ENCODE measurements at places on chromosomes 7 and 10.

GRCh38 chr7:82468435-82468834 lies 24.9 kb upstream of the CACNA2D1 start:
- ATAC-seq: no peak

- no peak for ATAC-seq
Measured at GRCh38 chr7:14023838-14024237, 34.4 kb upstream of the ETV1 start.

- ATAC-seq: no peak
Measured at GRCh38 chr7:1329966-1330800, 97.5 kb downstream of the UNCX start.

- no peak for ATAC-seq
Measured at GRCh38 chr7:42625421-42625820, 286.4 kb downstream of the C7orf25 start.

- peak; percentile 85 for ATAC-seq
Measured at GRCh38 chr7:135745703-135746312, 2.8 kb downstream of the FAM180A start.

GRCh38 chr10:131513901-131514300 lies 202.4 kb upstream of the TCERG1L start:
- ATAC-seq: no peak

DNA sequence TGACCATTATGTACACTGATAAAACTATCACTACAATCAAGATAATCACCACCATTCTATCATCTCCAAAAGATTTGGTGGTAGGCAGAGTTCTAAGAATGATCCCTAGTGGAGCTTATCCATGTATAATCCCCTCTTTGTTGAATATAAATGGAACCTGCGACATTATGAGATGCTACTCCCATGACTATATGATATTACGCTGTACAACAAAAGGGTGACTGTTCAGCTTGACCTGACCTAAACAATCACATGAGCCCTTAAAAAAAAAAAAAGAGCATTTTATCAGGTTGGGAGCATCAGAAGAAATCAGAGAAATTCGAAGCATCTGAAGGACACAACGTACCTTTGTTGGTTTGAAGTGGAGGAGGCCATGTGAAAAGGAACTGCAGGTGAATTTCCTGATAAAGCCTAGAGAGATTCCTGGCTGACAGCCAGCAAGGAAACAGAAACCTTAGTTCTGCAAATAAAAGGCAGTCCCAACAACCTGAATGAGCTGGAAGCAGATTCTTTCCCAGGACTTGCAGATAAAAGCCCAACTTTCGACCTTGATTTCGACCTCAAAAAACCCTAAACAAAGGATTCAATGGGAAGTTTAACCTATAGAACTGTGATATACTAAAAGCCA lies 270.7 kb downstream of the ADRA2A start:
- ATAC-seq: no peak

DNA sequence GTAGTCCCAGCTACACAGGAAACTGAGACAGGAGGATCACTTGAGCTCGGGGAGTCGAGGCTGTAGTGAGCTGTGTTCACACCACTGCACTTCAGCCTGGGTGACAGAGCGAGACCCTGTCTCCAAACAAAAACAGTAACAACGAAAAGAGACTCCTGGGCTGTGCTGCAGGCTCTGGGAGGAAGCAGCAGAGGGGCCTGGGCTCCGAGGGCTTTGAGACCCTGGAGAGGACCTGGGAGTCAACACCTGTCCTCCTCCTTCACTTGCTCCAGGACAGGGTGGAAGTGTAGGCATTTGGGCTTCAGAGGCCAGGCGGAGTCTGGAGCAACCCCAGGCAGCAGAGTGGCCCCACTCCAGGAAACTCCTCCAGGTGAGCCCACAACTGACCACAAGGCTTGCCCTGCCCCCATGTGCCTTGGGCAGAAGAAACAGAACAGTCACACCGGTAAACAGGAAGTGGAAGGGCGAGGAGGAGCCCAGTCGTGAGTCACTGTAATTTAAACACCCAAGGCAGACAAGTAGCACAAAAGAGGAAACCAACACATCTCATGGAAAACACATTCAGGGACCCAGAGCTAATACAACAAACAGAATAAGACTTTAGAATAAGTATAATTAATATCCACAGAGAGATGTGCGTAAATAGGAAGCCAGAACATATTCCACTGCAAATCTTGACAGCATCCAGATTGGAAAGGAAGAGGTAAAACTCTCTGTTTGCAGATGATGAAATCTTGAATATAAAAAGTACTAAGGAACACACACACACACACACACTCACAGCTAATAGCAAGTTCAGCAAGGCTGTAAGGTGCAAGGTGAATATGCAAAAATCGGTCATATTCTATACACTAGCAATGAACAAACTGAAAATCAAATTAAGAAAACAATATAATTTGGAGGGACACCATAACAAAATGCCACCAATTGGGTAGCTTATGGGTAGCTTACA lies 20.5 kb upstream of the RASGEF1A start:
- ATAC-seq: peak; percentile 86

DNA sequence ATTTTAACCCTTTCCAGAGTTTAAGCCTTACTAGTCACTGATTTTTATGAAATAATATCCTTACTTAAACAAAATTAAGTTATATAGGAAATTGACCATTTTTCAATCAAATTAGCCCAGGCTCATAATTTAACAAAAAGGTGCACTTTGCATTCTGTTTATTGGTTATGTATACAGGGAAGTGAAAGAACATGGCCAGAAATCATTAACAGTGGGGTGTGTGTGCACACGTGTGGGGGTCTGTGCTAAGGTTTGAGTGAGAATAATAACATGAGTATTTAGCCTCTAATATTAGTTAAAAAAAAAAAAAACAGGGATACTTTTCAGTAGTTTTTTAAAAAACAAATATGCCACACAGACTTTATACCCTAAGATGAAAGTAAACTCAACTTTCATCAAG lies 510.5 kb upstream of the PFKP start:
- no peak for ATAC-seq

GRCh38 chr7:100483090-100483721 lies 521 bp upstream of the NYAP1 start:
- peak; percentile 75 for ATAC-seq

- ATAC-seq: no peak
Measured at GRCh38 chr10:63825111-63825510, 303.9 kb downstream of the REEP3 start.

DNA sequence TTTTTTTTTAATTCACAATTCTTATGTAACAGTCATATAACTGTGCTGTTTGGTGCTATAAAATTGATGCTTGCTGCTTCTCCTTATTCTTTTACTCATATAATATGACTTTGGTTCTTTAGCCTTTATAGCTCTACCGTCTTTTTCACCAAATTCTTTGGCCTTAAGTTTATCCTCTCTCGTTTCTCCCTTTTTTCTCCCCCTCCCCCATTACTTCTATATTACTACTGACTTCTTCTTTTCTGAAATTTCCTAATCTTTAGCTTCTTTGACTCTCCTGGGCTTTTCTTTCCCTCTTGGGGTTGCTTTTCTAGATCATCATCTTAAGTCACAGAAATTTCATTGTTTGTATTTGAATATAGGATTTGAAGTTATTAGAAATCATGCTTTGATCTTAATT lies 3.8 kb downstream of the BCCIP start:
- ATAC-seq: no peak

DNA sequence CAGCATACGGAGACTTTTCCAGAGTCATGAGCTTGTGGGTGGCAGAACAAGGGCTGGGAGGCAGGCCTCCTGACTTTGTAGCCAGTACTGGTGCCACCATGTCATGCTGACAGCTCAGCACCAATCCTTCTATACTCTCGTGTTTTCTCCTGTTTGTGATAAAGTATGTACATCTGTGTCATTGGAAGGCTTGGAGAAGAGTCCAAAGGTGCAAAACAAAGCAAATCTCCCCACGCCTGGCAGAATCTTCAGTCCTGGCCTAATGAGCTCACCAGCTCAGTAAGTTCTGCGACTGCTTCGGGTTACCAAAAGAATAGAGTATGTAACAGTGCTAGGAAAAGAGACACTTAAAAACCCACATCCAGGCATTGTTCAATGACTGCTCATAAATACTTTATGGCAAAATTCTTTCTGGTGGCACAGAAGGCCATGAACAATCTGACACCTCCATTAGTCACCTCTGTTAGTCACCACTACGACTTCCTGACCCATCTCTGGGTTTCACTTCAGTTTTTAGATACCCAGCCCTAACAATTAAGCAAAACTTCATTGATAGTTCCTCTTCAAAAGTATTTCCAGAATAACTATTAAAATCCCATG lies 24.5 kb downstream of the STEAP1 start:
- peak; percentile 87 for ATAC-seq

- no peak for ATAC-seq
Measured at GRCh38 chr7:105800849-105801534, 75.4 kb downstream of the ATXN7L1 start.

DNA sequence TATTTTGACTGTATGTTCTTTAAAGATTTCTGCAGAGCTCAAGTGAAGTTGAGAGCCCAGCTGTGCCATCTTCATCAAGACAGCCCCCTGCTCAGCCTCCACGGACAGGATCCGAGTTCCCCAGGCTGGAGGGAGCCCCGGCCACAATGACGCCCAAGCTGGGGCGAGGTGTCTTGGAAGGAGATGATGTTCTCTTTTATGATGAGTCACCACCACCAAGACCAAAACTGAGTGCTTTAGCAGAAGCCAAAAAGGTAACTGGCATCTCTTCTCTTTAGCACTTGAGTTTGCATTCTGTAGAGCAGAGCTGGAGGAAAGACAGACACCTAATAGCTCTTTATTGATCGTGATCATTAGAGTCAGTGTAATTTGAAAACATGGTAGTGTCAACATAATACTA lies 33.7 kb downstream of the MCM10 start:
- no peak for ATAC-seq

DNA sequence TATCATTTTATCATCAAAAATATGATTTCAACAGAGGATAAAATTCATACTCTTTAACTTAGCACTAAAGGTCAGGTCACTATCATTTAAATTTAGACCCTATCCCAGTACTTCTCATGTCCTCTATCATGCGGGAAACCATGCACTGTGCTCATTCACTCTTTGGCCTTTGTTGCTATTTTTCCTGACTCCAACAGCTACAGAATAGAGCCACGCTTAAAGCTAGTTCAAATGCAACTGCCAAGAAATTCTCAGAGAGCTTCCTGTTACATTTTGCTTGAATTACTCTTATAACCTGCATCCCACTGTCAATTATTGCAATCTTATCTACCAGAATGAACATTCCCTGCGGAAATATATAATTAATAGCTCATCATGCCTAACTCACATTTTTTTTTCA lies 58.3 kb downstream of the SEMA3A start:
- ATAC-seq: no peak

- ATAC-seq: no peak
Measured at GRCh38 chr10:90432866-90433265, 425.0 kb downstream of the HTR7 start.

DNA sequence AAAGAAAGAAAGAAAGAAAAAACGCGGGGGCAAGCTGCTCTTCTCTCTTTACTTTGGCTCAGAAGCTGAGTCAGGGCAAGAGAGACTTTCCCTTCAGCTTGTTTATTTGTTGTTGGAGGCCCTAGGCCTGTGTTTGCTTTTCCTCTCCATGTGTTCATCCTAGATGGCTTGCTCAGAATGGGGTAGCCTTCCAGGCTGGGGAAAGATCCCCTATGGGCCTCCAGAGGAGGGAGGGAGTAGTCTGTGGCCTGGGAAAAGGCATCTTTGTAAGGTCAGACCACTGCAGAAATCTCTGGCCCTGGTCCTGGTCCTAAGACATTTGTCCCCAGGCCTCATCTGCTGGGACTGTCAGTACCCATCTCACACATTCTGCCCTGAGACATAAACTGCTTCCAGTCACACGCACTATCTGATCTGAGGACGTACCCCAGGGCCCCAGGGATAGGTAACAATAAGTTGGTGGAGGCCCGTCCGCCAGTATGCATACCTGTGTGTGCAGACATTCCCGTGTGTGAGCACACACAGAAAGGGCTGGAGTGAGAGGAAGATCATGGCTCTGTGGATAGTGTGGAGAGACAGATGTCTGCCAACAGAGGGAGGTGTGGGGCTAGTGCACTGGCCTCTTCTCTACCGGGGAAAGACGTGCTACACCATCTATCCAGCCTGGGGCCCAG lies 4.9 kb upstream of the SCD start:
- peak; percentile 67 for ATAC-seq

DNA sequence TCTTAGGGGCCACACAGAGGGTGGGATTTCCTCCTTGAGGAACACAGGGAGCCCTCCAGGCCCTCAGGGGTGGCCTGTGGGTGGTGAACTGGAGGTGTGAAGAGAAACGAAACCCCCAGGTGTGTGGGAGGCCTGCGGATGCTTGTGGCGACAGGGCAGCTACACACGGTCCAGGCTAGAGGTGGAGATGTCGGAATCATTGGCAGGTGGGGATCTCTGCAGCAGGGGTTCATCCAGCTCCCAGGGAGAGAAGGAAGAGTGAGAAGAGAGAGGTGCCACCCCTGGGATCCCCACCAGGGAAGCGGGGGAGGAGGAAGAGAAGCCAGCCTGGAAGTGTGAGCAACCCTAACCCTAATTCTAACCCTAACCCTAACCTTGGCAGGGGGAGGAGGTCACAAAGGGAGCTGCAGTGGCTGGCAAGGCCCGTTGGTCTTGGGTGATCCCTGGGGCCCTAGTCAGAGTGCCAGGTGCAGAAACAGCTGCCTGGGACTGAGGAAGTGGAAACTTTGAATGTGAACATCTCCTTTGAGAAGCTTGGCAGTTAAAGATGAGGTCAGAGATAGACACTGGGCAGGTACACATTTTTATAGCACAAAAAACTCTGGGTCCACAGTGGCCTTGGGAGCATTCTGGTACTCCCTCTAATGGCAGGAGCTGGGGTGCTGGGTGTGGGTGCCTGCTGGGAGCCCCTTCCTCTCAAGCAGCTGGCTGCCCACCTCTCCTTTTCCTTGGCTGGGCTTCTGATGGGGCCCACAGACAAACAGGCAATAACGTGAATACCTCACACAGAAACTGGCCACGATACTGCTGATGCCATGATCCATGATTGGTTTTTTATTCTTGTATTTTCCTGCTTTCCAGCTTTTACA lies 6.8 kb upstream of the AEBP1 start:
- no peak for ATAC-seq

- ATAC-seq: no peak
Measured at GRCh38 chr10:6769704-6770417, 189.8 kb upstream of the PRKCQ start.

DNA sequence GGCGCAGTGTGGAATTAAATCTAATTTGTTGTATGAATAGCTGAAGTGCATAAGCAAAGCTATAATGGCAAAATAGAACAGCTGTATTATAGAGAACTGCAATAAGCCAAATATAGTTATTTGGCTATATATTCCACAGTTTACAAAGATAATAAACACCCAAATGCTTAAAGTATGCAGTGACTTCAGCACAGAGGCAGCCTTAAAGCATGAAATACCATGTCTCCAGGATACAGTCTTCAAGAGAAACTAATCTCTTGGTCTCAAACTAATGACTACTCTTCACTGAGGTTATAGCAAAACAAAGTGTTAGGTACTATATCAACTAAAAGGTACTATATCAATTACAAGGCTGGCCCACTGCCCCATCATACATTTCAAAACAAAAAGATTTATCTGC lies 48.0 kb downstream of the NT5C2 start:
- ATAC-seq: no peak

DNA sequence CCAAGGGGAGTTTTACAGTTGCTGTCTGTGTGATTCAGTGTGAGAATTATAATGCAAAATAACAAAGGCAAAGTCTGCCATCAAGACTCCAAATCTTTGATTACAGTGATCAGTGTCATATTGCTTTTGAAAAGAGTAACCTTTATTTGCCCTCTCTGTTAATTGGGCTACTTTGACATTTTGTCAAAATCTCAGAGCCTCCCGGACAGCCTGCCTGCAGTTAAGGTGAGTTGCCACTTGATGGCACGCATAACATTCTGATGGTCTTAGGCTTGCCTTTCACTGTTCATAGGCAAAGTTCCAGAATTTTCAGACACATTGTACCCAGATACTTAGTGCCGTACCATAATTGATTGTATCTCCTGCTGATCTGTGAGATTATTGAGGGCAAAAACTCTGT lies 253.5 kb downstream of the ABCA13 start:
- ATAC-seq: peak; percentile 73

All from esophagus mucosa (tissue), 1 donor.